ENCODE measurements at places on chromosomes 7 and 10. TPM values are rescaled to one million over a fixed set of nuclear protein-coding genes. Genes with fewer than 3 reads are reported as not detected.
A peak's percentile ranks its signal among the peaks of the same experiment; 100 is the strongest.

- no peak for DNase-seq
- no peaks in the 10 kb centered on the region for H3K36me3 ChIP-seq
- H3K27me3 ChIP-seq, result no peaks in the 10 kb centered on the region
Observed at GRCh38 chr10:86708068-86708782, 39.9 kb downstream of the LDB3 start.

DNA sequence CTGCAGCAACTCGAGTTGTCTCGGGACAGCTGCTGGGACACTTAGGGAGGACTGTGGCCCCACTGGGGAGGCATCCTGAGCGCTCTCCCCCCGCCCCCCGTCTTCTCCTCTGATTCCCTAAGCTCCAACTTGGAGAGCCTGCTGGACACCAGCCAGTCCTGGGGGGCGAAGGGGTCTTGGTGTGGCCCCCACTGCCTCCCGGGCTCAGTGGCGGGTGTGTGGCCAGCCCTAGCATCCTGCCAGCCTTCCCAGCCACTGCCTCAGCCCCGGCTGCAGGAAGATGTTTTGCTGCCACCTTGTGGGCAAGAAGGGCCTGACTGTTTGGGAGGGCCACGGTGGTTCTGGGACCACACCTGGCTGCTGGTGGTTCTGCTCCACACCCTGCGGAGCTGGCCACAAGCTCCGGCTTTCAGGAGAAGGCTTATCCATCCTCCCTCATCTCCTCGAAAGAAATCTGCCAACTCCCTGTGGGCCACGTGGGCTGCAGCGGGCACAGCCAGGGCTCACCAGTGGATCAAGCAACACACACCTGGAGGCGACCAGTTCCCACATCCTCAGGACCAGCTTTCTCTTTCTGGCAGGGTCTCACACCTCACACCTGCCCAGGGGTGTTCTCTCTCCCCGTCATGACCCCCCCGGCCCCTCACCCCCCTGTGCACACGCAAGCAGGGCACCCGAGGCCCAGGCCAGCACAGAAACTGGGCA, 24.8 kb downstream of the AGAP3 start:
- peak overlapping the region; percentile 45 for H3K27ac ChIP-seq
- no peaks in the 10 kb centered on the region for H3K36me3 ChIP-seq
- DNase-seq, result peak; percentile 16
- no peaks in the 10 kb centered on the region for H3K27me3 ChIP-seq

GRCh38 chr7:117020591-117020973, 67.3 kb downstream of the ST7 start:
- H3K4me3 ChIP-seq, result peak overlapping the region; percentile 57
- H3K36me3 ChIP-seq, result no peaks in the 10 kb centered on the region
- H3K4me1 ChIP-seq, result no peaks in the 10 kb centered on the region

- H3K27me3 ChIP-seq, result no peaks in the 10 kb centered on the region
- H3K4me1 ChIP-seq, result no peaks in the 10 kb centered on the region
- H3K36me3 ChIP-seq, result no peaks in the 10 kb centered on the region
- H3K4me3 ChIP-seq, result no peak overlapping the region
- DNase-seq, result no peak
- no peak overlapping the region for H3K27ac ChIP-seq
Observed at GRCh38 chr7:3805151-3805550, 504.1 kb downstream of the SDK1 start.

FAM25C gene
- total RNA-seq, result 39.2 TPM
